ENCODE measurements at places on chromosomes 2 and 18.

DNA sequence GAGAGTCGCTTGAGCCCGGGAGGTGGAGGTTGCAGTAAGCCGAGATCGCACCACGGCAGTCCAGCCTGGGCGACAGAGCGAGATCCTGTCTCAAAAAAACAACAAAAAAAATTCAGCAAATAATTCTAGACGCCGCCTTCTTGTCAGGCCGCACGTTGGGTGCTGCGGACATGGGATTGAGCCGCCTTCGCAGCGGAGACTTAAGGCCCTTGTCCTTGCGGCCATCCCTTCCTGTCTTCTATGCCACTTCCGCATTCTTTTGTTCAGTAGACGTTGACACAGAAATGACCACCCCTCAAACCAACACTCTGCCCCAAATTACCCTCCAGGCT is 15.8 kb downstream of the PTPN18 start:
- DNase-seq: no peak

- DNase-seq: no peak
Measured at GRCh38 chr2:223649554-223650533, 47.7 kb upstream of the SCG2 start.

GRCh38 chr18:75691483-75691882 is 264.0 kb upstream of the SMIM21 start:
- no peak for DNase-seq

- DNase-seq: no peak
Measured at GRCh38 chr2:176260689-176261088, 8.6 kb upstream of the MTX2 start.

DNA sequence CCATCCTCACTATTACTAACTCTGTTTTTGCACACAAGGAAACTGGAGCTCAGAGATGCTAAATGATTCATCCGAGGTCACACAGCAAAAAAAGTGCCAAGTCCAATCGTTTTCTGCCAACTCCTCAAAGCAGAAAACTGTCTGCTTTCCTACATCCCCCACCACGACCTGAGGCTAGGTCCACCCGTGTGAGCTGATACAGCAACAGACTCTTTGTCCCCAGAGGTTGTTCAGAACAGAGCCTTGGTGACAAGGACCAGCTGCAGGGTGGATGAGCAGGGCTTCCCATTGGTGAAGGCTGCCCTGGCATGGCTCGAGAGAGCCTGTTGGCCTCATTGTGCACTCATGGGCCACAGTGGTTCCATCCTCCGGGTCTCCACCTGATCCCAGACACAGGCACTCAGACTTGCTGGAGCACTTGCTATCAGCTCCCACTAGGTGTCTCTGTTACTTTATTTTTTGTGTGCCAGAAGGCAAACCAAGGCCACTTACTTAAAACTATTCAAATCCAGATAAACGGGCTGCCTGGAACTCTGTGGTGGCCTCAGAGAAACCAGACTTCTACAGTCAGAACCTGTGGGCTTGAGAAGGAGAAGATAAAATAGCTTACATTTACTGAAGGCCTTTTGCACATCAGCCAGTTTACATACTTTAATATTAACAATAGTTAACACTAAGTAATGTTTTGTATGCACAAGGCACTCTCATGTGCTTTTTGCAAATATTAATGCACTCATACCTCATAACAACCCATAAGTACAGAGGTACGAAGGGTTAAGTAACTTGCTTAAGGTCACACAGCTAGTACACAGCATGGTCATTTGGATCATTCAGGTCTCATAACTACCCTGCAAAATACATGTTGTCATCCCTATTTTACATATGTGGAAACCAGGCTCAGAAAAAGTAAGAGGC is 62.9 kb upstream of the CTIF start:
- peak; percentile 59 for DNase-seq

GRCh38 chr2:88452980-88453582 is 588 bp upstream of the FOXI3 start:
- no peak for DNase-seq

DNA sequence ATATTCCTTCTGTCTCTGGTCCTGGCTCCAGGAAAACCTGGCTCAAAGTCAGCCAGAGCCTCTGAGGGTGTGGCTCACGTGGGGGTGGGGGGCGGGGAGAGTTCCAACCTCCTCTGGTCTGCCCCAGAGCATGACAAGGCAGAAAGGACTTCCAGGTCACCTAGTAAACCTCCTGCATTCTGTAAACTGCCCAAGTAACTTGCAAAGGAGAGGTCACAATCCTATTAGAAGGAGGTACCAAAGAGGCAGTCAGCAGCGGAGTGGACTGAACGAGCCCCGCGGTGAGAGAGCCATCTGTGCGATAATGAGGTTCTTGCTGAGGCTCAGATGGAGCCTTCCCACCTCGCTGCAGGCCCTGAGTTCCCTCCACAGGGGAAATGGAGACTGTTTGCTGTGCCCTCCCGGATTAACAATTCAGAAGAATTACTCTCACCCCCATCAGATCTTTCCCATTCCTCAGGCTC is 58.9 kb upstream of the GATA6 start:
- DNase-seq: no peak

GRCh38 chr2:110812726-110813645 is 80.6 kb downstream of the ACOXL start:
- DNase-seq: no peak

DNA sequence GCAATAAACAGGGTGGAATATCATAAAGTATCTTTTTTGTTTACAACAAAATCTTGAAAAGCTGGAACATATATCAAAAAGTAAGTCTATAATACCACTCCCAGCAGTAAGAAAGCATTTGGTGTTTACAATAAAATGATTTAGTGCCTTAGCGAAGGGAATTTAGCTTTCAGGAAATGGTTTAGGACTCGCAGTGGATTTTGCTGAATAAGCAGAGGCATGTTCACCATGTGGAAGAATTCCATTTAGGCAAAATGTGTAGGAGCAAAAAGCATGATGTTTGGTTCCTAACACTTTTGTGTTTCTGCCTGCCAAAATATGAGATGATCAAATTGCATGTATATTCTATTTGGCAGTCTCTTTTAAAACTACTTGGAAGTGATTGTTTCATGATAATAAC is 163.6 kb downstream of the AGPS start:
- DNase-seq: peak; percentile 30

DNA sequence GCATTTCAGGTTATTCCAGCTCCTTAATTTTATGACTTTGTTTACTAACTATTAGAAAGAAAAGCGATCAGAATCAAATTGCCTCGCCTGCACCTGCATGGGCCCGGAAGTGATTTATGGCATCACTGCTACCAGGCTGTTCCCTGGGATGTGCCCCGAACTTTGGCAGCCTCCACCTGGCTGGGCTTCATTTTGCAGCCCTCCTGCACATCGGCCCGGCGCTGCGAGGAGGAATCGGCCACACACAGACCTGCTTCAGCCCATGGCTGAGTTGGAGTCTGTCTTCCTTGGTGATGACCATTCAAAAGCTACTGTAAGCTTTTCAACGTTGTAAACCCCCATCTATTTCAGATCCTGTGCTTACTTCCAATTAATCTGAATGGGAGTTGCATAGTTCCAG is 638.0 kb downstream of the RNF144A start:
- DNase-seq: no peak

- peak; percentile 20 for DNase-seq
Measured at GRCh38 chr2:16537347-16537746, 128.3 kb downstream of the CYRIA start.

- DNase-seq: no peak
Measured at GRCh38 chr2:119184512-119184911, 26.0 kb upstream of the C1QL2 start.

- DNase-seq: no peak
Measured at GRCh38 chr2:62741127-62741526, 35.6 kb downstream of the EHBP1 start.

DNA sequence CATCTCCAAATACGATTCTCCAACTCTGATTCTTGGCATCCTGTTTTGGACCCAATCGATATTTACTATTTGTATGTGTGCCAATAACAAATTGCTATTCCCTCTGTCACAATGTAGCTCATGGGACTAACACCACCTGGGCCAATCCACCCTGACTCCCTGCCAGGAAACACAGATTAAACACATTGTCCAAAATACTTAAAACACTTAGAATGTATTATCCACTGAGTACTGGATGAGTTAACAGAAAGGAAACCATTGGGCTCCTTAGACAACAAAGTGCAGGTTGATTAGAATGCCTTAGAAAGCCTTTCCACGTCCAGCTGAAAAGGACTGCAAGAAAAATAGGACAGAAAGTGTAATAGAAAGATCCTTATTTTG is 79.4 kb upstream of the ARHGAP28 start:
- no peak for DNase-seq

DNA sequence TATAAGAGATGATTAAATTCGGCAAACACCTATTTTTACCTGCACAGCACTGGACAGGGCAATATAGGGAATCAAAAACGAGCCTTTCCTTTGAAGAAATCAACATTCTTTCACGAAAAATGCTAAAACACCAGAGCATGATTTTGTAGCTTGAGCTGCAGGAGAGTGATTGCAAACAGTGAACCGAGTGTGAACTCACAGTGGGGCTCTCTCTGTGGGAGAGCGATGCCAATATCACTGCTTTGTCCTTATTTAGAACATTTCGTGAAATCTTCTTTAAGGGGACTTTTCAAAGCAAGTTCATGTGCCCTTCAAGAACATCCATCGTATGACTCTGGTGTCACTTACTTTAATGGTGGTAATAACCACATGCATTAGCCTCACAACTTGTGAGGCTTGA is 238.8 kb downstream of the CD226 start:
- no peak for DNase-seq

GRCh38 chr2:72146347-72147302 is 1.0 kb downstream of the CYP26B1 start:
- DNase-seq: no peak

DNA sequence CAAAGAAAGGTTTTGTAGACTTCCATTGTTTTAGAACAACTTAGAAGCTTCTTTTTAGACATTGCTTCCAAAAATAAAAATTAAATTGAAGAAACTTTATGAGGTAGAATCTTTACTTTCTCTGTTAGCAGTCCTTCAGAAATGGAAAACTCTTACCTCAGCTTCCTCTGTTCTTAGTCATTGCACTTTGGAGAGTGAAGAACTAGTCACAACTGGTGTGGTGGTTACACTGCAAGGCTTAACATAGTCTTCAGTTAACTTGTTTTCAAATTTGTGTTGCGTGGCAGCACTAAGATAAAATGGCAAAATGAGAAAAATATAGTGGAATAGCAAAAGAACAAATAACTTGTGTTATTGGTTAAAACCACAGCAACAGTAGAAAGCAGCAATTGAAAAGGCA is 332.6 kb downstream of the KIAA1328 start:
- DNase-seq: no peak

DNA sequence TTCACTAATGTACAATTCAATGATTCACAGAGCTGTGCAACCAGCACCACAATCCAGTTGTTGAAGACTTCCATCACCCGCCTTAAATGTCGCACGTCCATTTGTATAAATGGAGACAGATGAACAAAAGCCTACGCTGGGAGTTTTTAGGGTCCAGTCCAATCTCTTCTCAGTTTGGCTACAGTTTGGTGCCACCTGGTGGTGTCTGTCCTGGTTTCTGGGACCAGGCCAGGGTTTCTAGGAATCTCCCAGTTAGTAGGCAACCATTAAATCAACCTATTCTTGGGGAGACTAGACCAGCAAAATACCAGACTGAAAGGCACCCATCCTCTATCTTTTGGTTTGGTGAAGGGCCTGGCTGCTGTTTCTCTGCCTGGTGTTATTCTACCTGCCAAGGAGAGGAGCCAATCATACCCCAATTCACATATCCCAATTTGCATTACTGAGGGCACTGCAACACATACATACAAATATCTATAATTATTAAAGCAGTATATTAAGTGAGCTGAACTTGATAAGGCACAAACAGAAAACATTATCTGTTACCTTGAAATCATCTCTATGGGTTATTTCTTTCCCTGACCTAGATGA is 3.2 kb upstream of the DDX1 start:
- DNase-seq: peak; percentile 25

GRCh38 chr18:3025544-3025943 is 12.6 kb upstream of the LPIN2 start:
- no peak for DNase-seq

DNA sequence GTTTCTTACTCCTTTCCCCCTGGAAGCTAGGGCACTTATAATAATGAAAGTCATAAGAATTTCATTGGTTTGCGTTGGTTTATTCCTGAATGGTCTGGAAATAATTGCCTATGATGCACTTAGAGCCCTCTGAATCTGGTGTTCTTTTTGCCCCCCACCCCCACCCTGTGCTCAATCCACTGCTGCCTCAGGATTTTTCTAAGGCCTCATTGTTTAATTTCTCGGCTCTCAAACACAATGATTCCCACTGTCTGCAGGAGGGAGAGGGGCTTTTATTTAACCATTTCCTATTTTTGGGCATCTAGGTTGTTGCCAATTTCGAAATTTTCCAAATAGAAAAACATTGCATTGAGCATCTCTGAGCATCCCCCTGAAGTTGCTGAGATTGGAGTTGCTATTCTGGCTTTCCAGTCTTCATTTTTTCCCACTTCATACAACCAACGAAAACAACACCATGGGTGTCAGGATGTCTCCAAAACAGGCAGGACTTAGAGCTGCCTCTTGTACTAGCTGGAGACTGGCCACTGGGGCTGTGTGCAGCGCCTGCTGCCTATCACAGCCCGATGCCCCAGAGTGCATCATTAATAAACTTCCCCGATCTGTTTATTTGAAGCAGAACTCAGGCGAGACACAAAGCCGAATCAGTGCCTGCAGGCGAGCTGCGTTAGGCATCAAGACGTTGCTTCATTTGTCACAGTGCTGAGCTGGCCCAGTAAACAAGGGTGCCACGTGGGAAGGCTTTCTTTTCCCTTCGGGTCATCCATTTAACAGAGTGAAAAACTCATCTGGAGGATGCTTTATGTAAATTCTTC is 1.8 kb upstream of the PCARE start:
- no peak for DNase-seq

DNA sequence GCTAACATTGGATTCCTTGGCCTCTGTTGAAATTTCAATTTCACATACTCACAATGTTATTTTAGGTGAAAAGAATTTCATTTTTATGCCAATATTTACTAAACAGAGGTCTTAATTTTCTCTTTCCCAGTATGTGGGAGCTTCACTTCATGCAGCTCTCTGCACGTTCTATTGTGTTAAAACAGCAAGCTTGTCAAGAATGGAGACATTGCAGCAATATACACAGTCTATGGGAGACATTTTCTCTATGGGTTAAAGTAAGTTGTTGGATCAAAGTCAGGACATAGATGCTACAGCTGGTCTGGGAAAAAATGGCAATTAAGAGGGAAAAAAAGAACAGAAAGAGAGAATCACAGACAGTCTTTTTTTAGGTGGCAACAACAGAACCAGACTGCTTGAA is 70.4 kb upstream of the ARHGAP15 start:
- DNase-seq: no peak

GRCh38 chr18:10453261-10453805 is 1.1 kb upstream of the APCDD1 start:
- no peak for DNase-seq

DNA sequence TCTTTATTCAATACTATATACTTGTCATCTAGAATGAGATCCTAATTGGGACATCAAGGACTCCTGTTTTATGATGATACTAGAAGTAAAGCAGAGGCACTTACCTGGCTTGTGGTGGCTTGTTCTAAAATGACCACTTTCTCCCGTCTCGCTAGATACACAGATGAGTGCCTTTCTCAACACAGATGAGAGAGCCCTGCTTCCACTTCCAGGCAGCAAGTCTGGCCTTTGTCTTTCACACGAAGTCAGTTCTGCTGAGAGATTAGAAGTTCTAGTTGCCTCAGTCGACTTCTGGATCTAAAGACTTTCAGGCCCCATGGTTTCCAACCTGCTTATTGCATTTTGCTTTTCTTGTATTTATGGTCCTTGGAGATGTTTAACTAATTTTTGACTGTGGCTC is 70.3 kb downstream of the PPP1R1C start:
- DNase-seq: no peak
